ENCODE measurements at places on chromosomes 16 and 17. TPM values are rescaled to one million over a fixed set of nuclear protein-coding genes. Genes with fewer than 3 reads are reported as not detected.

DNA sequence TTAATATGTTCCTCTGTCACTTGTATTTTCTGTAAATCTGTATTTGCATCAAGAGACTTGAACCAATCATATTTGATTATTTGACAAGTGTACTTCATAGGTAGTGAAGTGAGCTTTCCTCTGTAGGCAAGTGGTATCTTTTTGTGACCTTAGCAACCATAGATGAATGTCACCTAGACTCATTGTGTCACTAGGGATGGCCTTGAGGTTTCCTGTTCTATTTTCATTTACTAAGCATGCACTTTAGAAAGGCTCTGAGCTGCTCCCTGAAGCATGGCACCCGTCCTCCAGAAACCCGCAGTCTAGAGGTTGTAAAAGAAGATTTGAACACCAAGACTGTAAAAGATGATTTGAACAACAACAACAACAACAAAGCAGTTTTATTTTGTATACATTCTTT is 151.7 kb downstream of the PRKCB start:
- H3K36me3 ChIP-seq: peaks cover 5% of the 10 kb centered on the region
- no peaks in the 10 kb centered on the region for H3K27me3 ChIP-seq
- H3K4me1 ChIP-seq: no peaks in the 10 kb centered on the region

GRCh38 chr17:79340333-79341221 is 266.0 kb downstream of the ENGASE start:
- DNase-seq: peak; percentile 11
- H3K27ac ChIP-seq: no peak overlapping the region
- H3K27me3 ChIP-seq: peaks cover 7% of the 10 kb centered on the region
- no peaks in the 10 kb centered on the region for H3K36me3 ChIP-seq

GRCh38 chr17:73952082-73952479 is 251.4 kb upstream of the RPL38 start:
- peak; percentile 94 for DNase-seq
- H3K27me3 ChIP-seq: peaks cover 15% of the 10 kb centered on the region
- no peak overlapping the region for H3K4me3 ChIP-seq
- H3K36me3 ChIP-seq: no peaks in the 10 kb centered on the region
- H3K4me1 ChIP-seq: peaks cover 23% of the 10 kb centered on the region

Gene TNFRSF12A
- total RNA-seq: 19.1 TPM

Gene GPRC5C
- total RNA-seq: 81.4 TPM

Gene CEMP1
- 2.1 TPM for total RNA-seq

- DNase-seq: peak; percentile 80
- H3K27ac ChIP-seq: no peak overlapping the region
- no peaks in the 10 kb centered on the region for H3K36me3 ChIP-seq
- H3K27me3 ChIP-seq: no peaks in the 10 kb centered on the region
Observed at GRCh38 chr17:2935632-2936031, 127.8 kb downstream of the OR1D5 start.

DNA sequence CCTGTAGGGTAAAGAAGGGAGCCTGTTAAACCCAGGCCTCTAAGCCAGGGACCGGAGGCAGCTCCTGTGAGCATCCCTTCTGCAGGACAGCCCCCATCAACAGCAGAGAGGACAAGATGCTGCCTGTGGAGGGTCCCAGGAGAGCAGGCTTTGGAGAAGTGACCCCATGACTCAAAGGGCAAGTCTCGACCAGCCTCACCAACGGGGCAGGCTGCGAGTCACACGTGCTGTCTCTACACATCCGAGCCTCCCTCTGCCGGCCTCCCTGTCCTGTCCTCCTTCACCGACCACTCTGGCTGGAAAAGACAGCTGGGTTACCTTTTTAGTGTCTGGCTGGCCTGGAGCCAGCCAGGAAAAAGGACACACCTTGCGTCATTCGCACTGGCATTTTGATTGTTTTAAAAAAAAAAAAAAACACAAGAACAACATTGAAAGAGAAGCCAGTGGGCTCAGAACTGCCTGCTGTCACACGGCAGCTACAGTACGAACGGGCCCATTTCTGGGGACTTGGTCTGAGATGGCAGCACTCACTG is 74.5 kb upstream of the RCVRN start:
- H3K4me1 ChIP-seq: peaks cover 2% of the 10 kb centered on the region
- no peak overlapping the region for H3K27ac ChIP-seq
- no peak for DNase-seq
- H3K27me3 ChIP-seq: no peaks in the 10 kb centered on the region
- peaks cover 7% of the 10 kb centered on the region for H3K36me3 ChIP-seq

Gene ITGA3
- total RNA-seq: 142 TPM

Gene TNP2
- not detected for total RNA-seq

DNA sequence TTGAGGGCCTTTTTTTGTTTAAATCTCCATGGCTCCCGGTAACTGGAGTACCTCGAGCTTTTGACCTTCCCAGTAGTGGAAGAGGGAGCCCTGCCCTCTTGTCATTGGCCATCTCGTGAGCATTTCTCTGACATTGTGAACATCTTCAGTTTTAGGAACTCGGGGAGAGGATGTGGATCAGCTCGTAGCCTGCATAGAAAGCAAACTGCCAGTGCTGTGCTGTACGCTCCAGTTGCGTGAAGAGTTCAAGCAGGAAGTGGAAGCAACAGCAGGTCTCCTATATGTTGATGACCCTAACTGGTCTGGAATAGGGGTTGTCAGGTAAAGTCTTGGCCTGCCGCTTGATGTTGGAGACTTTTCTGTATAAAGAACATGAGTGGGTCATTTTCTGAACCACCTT is 24.3 kb downstream of the NTAN1 start:
- H3K36me3 ChIP-seq: peaks cover 43% of the 10 kb centered on the region
- H3K4me1 ChIP-seq: no peaks in the 10 kb centered on the region
- no peak overlapping the region for H3K4me3 ChIP-seq

DNA sequence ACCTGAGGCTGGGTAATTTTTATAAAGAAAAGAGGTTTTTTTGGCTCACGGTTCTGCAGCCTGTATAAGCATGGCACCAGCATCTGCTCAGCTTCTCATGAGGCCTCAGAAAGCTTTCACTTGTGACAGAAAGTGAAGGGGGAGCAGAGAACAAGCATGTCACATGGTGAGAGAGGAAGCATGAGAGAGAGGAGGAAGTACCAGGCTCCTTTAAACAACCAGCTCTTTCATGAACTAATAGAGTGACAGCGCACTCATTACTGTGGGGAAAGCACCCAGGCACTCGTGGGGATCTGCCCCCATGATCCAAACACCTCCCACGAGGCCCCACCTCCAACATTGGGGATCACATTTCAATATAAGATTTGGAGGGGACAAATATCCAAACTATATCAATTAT is 86.8 kb downstream of the USP32 start:
- no peak overlapping the region for H3K27ac ChIP-seq
- peaks cover 3% of the 10 kb centered on the region for H3K36me3 ChIP-seq
- H3K27me3 ChIP-seq: no peaks in the 10 kb centered on the region
- no peaks in the 10 kb centered on the region for H3K4me1 ChIP-seq
- no peak overlapping the region for H3K4me3 ChIP-seq
- DNase-seq: peak; percentile 4

Gene EVPL
- 34.1 TPM for total RNA-seq

GRCh38 chr16:84810518-84811273 is 9.1 kb upstream of the CRISPLD2 start:
- no peaks in the 10 kb centered on the region for H3K36me3 ChIP-seq
- H3K4me3 ChIP-seq: no peak overlapping the region
- no peak for DNase-seq
- peaks cover 6% of the 10 kb centered on the region for H3K4me1 ChIP-seq
- no peaks in the 10 kb centered on the region for H3K27me3 ChIP-seq

Gene EPX
- 0.14 TPM for total RNA-seq

Gene SMTNL2
- 10.9 TPM for total RNA-seq

GRCh38 chr16:81987706-81988105 is 23.6 kb downstream of the SDR42E1 start:
- H3K4me1 ChIP-seq: no peaks in the 10 kb centered on the region
- no peak for DNase-seq
- H3K27me3 ChIP-seq: no peaks in the 10 kb centered on the region
- no peak overlapping the region for H3K27ac ChIP-seq
- no peak overlapping the region for H3K4me3 ChIP-seq
- H3K36me3 ChIP-seq: no peaks in the 10 kb centered on the region

DNA sequence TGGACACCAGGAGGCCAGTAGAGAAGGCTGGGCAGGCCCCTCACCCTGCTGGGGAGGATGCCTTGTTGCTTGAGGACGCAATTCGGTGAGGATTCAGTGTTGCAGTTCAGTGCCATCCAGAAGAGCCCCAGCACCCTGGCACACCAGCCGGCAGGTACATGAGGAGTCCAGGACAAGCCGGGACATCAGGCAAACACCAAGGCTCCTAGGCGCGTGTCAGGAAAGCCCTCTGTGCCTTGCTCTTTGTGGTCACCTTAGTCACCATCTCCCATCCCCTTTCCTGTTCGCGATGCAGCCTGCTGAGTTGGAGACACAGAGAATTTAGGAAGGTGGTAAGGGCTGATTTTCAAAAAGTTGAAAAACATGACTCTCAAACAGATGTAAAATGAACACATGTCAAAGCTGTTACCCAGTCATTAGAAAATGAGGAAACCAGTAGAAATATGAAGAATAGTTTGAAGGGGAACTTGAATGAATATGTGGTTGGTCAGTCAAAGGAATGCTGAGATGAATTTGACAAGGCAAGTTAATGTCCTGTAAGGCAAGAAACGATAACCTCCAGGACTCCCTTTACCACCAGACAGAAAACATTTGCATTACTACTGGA is 2.3 kb upstream of the NCBP3 start:
- H3K36me3 ChIP-seq: no peaks in the 10 kb centered on the region
- H3K27me3 ChIP-seq: no peaks in the 10 kb centered on the region
- H3K4me1 ChIP-seq: peaks cover 5% of the 10 kb centered on the region
- no peak overlapping the region for H3K27ac ChIP-seq

- no peaks in the 10 kb centered on the region for H3K27me3 ChIP-seq
- no peak overlapping the region for H3K4me3 ChIP-seq
- no peaks in the 10 kb centered on the region for H3K36me3 ChIP-seq
- H3K27ac ChIP-seq: no peak overlapping the region
- DNase-seq: peak; percentile 59
- H3K4me1 ChIP-seq: peaks cover 6% of the 10 kb centered on the region
Observed at GRCh38 chr17:81537343-81537855, 9.2 kb downstream of the FSCN2 start.

- no peaks in the 10 kb centered on the region for H3K36me3 ChIP-seq
- no peak for DNase-seq
- H3K4me1 ChIP-seq: no peaks in the 10 kb centered on the region
- H3K4me3 ChIP-seq: no peak overlapping the region
- no peak overlapping the region for H3K27ac ChIP-seq
- no peaks in the 10 kb centered on the region for H3K27me3 ChIP-seq
Observed at GRCh38 chr17:41537614-41537954, 9.5 kb upstream of the KRT19 start.

GRCh38 chr17:63150994-63151464 is 185.0 kb downstream of the TANC2 start:
- peak; percentile 78 for DNase-seq
- no peak overlapping the region for H3K4me3 ChIP-seq

Gene PIRT
- total RNA-seq: 0.26 TPM

GRCh38 chr17:14760212-14760611 is 459.3 kb downstream of the HS3ST3B1 start:
- H3K36me3 ChIP-seq: no peaks in the 10 kb centered on the region
- no peak overlapping the region for H3K27ac ChIP-seq
- no peak for DNase-seq
- no peak overlapping the region for H3K4me3 ChIP-seq

Data from lung (tissue), 17 donors.